ENCODE measurements at places on chromosomes 5 and 9.

- no peak overlapping the region for H3K27ac ChIP-seq
- H3K27me3 ChIP-seq, result no peaks in the 10 kb centered on the region
- H3K4me1 ChIP-seq, result peaks cover 65% of the 10 kb centered on the region
- H3K4me3 ChIP-seq, result no peak overlapping the region
Observed at GRCh38 chr9:106868565-106868964, 5.6 kb downstream of the ZNF462 start.

DNA sequence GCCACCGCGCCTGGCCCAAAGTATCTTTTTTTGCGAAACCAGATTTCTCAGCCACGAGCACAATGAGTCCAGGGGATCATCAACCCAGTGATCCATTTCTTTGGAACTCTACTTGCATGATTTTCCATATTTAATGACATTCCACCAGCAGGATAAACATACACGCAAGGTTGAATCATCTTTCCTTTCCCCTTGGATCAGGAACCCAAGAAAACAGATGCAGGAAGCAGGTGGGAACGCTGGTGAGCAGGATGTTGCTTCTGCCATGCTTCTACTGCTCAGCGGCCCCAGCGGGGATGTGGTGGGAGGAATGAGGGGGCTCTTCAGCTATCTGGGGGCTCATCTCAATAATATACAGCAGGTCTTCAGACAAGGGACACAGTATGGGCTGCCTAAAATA lies 118.2 kb downstream of the SEC61B start:
- H3K27me3 ChIP-seq, result no peaks in the 10 kb centered on the region
- H3K27ac ChIP-seq, result no peak overlapping the region
- no peak overlapping the region for H3K4me3 ChIP-seq
- peaks cover 5% of the 10 kb centered on the region for H3K4me1 ChIP-seq
- H3K36me3 ChIP-seq, result no peaks in the 10 kb centered on the region

- no peaks in the 10 kb centered on the region for H3K4me1 ChIP-seq
- no peak for DNase-seq
- H3K36me3 ChIP-seq, result peaks cover 8% of the 10 kb centered on the region
- no peak overlapping the region for H3K27ac ChIP-seq
- peaks cover 2% of the 10 kb centered on the region for H3K27me3 ChIP-seq
Observed at GRCh38 chr5:31581498-31582099, 49.5 kb downstream of the C5orf22 start.

DNA sequence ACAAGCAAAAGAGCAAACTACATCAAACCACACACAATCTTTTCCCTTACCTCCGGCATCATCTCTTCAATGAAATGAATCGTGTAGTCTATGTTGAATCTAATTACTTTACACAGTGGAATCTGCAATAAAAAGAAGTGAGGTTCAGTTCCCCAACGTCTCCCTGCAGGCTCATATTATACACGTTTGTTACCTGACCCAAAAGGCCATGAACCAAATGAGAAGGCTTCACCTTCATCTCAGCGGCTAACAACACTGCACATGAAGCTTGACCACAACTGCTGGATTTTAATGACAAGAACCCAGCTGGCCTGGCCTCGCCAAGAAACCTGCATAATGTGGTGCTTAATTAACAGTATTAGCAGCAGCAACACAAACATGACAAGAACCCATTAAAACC lies 45.5 kb downstream of the DROSHA start:
- peaks cover 50% of the 10 kb centered on the region for H3K36me3 ChIP-seq
- no peak overlapping the region for H3K27ac ChIP-seq
- peaks cover 6% of the 10 kb centered on the region for H3K4me1 ChIP-seq
- DNase-seq, result no peak
- H3K4me3 ChIP-seq, result no peak overlapping the region

DNA sequence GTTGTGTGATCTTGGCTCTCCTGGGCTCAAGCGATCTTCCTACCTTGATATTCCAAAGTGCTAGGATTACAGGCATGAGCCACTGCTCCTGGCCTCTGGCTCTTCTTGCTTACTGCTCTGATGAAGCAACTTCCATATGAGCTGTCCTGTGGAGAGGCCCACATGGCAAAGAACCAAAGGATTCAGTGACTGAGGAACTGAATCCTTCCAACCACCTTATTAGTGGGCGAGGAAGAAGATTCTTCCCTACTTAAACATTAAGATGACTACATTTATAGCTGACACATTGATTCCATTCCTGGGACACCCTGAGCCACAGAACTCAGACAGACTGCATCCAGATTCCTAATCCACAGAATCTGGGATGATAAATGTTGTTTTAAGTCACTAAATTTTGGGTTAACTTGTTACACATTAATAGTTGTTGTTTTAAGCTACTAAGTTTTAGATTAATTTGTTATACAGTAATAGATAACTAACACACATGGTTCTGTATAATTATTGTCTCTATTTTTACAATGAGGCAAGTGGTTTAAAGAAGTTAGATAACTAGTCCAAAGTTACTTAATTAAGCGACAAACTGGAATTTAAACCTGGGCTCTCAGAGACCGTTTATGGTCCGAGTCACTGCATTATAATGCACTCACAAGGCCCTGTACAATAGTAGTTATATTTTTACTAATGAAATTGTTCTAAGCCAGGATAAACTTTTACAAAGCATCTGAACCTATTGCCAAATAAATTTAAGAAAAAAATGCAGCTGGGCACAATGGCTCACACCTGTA lies 16.7 kb upstream of the SLCO4C1 start:
- no peak overlapping the region for H3K27ac ChIP-seq
- DNase-seq, result no peak
- no peaks in the 10 kb centered on the region for H3K27me3 ChIP-seq
- H3K36me3 ChIP-seq, result no peaks in the 10 kb centered on the region

DNA sequence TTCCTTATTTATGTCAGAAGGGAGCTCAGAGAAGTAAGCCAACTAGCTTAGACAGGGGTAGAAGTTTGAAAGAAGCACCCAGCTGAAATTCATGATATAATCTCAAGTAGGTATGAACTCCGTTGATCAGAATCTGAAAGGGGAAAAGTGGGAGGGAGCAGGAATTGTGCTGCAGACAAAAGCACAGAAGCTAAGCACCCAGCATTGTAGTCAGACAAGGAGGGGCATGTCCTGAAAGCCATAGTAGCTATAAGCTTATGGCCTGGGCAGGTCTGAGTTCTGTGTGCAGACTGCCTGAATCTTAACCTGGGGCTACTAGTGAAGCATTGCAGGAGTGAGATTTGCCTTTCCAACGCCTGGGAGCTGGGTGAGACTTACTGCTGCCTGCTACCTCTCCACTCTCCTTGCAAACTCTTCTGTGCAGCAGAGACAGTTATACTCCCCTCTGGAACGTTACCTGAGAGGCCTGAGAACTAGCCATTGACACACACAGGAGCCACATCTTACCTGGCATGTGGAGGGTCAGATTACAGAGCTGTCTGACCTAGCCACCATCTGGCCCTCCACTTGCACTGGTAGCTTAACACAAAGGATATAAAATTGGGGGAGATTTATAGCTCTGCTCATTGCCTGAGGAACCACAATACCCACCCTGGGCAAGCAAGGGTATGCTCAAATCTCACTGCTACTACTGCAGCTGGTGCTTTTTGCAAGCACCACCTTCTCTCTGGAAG lies 9.8 kb upstream of the CYLC2 start:
- no peaks in the 10 kb centered on the region for H3K36me3 ChIP-seq
- H3K27me3 ChIP-seq, result peaks cover 6% of the 10 kb centered on the region
- no peak overlapping the region for H3K27ac ChIP-seq
- H3K4me3 ChIP-seq, result no peak overlapping the region

GRCh38 chr9:105046907-105047741 lies 119.2 kb upstream of the ABCA1 start:
- no peak overlapping the region for H3K4me3 ChIP-seq
- no peak for DNase-seq
- peaks cover 11% of the 10 kb centered on the region for H3K4me1 ChIP-seq
- H3K27ac ChIP-seq, result no peak overlapping the region
- no peaks in the 10 kb centered on the region for H3K36me3 ChIP-seq

- H3K27me3 ChIP-seq, result peaks cover 10% of the 10 kb centered on the region
- DNase-seq, result no peak
- no peak overlapping the region for H3K27ac ChIP-seq
- no peaks in the 10 kb centered on the region for H3K36me3 ChIP-seq
- H3K4me3 ChIP-seq, result no peak overlapping the region
Observed at GRCh38 chr5:163838738-163839137, 333.3 kb downstream of the MAT2B start.

GRCh38 chr5:4995014-4995413 lies 145.1 kb upstream of the ADAMTS16 start:
- no peak for DNase-seq
- H3K4me3 ChIP-seq, result no peak overlapping the region
- H3K27me3 ChIP-seq, result peaks cover 16% of the 10 kb centered on the region
- no peaks in the 10 kb centered on the region for H3K4me1 ChIP-seq
- H3K27ac ChIP-seq, result no peak overlapping the region

DNA sequence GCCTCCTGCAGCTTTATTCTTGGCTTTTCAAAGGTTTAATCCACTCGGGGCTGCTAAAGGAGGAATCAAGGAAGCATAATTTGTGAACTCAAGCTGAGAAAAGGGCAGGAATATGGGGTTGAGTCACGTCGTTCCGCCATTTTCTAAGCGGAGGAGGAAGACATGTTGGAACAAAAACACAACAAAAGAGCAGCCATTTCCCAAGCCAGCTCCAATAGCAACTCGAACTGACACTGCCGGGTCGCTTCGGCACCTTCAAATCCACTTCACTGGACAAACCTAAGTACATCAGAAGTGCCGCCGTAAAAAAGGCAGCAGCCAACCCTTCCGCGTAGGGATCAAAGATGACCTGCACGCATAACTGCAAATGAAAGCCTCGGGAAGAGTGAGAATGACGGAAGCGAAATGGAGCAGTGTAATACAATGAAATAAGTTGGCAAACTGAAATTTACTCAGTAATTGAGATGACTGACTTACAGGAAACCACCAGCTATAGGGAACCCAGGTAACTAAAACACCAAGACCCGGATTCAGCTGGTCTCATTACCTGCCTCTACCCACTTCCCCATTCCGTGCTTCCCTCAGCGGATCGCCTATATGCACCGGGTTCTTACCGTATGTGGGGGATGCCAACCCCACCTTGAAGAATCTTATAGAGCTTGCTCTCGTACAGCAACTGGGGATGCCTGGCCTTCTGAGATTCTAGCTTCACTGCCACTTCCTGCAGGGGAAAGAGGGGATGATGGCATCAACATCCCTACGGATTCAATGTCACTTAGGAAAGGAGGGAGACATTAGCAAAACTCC lies 1.6 kb downstream of the CSNK1A1 start:
- no peaks in the 10 kb centered on the region for H3K27me3 ChIP-seq
- peaks cover 13% of the 10 kb centered on the region for H3K36me3 ChIP-seq
- peaks cover 32% of the 10 kb centered on the region for H3K4me1 ChIP-seq
- H3K4me3 ChIP-seq, result peak overlapping the region; percentile 95

- H3K36me3 ChIP-seq, result no peaks in the 10 kb centered on the region
- no peaks in the 10 kb centered on the region for H3K4me1 ChIP-seq
- no peaks in the 10 kb centered on the region for H3K27me3 ChIP-seq
Observed at GRCh38 chr9:8115570-8115969, 316.0 kb upstream of the DMAC1 start.

GRCh38 chr5:92775711-92776615 lies 805.1 kb downstream of the NR2F1-AS1 start:
- H3K27ac ChIP-seq, result no peak overlapping the region
- H3K4me1 ChIP-seq, result peaks cover 23% of the 10 kb centered on the region
- no peak overlapping the region for H3K4me3 ChIP-seq
- H3K36me3 ChIP-seq, result no peaks in the 10 kb centered on the region
- no peak for DNase-seq

- H3K27ac ChIP-seq, result peak overlapping the region; percentile 21
- H3K36me3 ChIP-seq, result peaks cover 8% of the 10 kb centered on the region
- no peak for DNase-seq
- no peak overlapping the region for H3K4me3 ChIP-seq
- peaks cover 22% of the 10 kb centered on the region for H3K4me1 ChIP-seq
Observed at GRCh38 chr5:180332051-180332517, 21.1 kb downstream of the GFPT2 start.

DNA sequence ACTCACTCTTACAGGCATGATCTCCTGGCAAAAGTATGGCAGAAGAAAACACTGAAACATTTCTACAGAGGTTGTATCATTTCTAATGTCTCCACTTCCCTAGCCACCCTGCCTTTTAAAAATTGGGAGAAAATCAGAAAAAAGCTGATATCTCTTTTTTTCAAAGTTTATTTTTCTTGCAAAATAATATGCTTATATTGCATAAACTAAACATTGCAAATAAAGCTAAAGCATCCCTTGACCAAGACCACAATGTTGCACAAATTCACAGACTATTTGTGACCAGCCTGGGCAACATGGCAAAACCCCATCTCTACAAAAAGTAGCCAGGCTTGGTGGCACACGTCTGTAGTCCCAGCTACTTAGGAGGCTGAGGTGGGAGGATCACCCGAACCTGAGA lies 183.3 kb upstream of the ELAVL2 start:
- no peaks in the 10 kb centered on the region for H3K36me3 ChIP-seq
- H3K4me3 ChIP-seq, result no peak overlapping the region
- H3K27ac ChIP-seq, result no peak overlapping the region
- H3K27me3 ChIP-seq, result no peaks in the 10 kb centered on the region

DNA sequence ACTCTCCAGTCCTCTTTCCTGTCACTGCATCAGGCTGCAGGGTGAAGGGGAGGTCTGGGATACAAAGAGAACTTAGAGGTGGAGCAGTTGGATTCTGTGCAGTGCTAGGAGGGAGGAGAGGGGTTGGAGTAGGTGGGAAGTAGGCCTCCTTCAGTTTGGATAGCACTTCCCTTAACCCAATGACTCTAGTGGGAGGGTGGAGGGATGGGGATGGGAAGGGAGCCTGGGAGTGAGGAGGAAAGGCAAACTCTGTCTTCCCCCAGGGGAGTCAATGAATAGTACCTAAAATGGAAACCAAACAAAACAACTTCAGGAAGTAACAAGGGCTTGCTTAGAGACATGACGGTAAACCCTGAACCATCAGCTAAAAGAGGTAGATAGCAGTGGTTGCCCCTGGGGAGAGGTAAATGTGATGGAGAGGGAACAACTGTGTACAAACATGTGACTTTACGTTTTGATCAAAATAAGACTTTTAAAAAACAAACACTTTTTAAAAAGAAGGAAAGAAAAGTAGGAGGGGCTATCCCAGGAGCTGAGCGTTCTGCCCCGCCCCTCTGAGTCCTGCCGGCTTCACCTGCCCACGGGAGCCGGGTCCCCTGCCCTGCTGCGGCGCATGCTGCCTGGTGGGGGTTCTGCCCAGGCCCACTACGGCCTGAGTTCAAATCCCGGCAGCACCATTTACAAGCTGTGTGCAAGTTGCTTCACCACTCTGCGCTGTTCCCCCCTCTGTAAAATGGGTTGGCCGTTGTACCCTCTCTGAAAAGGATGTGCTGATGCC lies 30.9 kb downstream of the GSN start:
- peak overlapping the region; percentile 87 for H3K27ac ChIP-seq
- no peaks in the 10 kb centered on the region for H3K27me3 ChIP-seq
- no peaks in the 10 kb centered on the region for H3K36me3 ChIP-seq
- no peak for DNase-seq
- peak overlapping the region; percentile 58 for H3K4me3 ChIP-seq
- peaks cover 23% of the 10 kb centered on the region for H3K4me1 ChIP-seq

DNA sequence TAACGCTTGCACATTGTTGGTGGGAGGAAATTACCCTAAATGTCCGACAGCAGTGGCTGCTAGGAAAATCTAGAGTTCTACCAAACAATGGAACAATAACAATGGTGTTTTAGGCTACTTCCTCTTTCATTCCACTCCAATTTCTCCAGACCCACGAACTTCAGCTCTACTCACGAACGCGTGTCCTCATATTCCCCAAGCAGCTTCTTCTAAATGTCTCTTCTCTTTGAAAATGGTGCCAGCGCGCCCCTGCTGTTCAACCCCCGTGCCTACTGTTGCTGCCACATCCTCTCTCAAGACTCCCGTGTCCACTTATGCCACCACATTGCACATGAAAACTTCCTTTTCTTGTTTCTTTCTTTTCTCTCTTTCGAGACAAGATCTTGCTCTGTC lies 25.6 kb downstream of the OR2V2 start:
- peaks cover 80% of the 10 kb centered on the region for H3K27me3 ChIP-seq
- no peaks in the 10 kb centered on the region for H3K36me3 ChIP-seq
- no peak overlapping the region for H3K27ac ChIP-seq

All from mesothelial cell of epicardium (in vitro differentiated cells).